ENCODE measurements at places on chromosomes 4 and X.
A peak's percentile ranks its signal among the peaks of the same experiment; 100 is the strongest.

- DNase-seq = no peak
Observed at GRCh38 chr4:172055046-172055445, 241.8 kb downstream of the GALNTL6 start.

- no peak for DNase-seq
Observed at GRCh38 chr4:4254199-4254598, 6.2 kb upstream of the TMEM128 start.

DNA sequence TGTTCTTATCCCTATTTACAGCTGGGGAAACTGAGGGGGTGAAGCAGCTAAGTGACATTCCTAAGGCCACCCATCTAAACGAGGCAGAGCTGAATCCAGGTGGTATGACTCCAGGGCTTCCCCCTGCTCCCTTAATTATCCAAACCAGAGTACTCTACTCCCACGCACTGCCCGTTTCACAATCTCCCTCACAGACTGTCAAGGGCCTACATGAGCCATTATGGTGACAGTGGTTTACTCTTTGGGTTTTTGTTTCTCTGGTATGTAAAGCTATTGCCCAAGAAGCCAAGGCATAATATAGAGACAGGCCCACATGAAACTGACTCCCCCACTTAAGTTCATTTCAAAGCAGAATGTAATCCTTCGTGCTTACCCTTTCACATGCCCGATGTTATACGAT lies 95.1 kb downstream of the NHS start:
- no peak for DNase-seq

GRCh38 chrX:34238896-34239295 lies 106.8 kb upstream of the FAM47A start:
- no peak for DNase-seq

- DNase-seq = no peak
Observed at GRCh38 chrX:54641530-54641929, 111.5 kb downstream of the GNL3L start.

DNA sequence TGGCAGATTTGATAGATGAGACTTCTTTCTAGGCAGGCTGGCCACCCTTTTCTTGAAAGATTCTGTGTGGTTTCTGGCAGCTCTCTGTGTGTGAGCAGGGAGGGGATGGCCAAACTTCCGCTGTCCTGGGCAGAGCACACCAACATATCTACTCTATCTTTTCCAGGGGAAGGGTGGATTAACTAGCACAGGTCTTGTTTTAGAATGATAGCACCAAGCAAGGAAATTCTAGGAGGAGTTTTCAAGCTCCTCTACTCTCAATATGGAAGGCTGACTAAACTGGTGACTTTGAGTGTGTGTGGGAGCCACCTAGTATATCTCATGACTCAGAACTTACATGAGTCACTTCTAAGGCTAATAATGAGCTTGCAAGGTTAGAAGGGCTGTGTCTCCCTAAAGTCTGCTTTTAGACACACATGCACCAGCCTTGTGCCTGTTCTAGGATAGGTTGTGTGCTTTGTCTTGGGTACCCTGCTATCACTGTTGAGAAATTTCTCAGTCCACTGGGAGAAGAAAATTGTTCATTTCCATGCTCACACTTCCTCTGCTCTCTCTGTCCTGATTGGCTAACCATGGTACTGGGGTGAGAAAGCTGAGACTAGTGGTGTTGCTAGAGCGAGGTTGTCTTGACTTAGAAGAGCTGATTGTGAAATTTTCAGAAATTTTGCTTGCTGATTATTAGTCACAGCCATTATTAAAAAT lies 72.9 kb downstream of the YIPF6 start:
- DNase-seq = peak; percentile 17

GRCh38 chr4:26749867-26750266 lies 110.8 kb upstream of the STIM2 start:
- no peak for DNase-seq

- DNase-seq = no peak
Observed at GRCh38 chr4:52049266-52049665, 1.8 kb upstream of the SPATA18 start.

DNA sequence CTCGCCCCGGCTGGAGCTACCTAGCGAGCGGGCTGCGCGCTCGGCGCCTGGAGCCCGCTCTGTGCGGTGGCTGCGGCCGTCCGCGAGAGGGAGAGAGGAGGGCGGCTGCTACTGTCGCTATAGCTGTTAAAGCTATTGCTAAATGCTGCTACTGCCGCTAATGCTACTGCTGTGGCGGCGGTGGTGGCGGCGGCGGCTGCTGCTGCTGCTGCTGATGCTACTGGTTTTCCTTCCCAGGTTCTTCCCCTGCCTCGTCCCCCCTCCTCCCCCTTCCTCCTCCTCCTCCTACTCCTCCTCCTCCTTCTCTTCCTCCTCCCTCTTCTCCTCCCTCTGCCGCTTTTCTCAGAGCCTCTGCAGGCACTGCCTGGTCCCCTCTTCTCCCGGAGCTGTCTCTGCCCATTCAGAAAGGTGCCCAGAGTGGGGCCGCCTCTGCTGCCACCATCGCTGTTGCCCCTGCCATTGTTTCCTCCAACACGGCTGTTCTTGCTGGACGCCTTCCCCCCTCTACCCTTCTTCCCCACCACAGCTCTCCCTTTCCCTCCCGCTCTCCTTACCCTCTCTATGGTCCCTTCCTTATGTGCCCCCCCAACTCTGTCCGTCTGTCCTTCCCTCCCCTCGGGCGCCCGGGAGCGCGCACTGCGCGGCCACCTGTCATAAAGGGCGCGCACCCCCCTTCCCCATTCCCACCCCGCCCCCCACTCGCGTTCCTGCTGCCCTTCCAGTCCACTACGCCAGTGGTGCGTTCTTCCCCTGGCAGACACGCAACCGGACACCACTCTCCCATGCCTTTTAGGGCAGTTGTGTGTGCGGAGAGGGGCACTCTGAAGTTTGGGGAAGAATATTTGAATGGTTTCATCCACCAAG lies at the start of gene NEXMIF:
Gene NEXMIF (minus strand): TSS at position 228 of the 864 bp plus-strand sequence.
- DNase-seq = no peak

DNA sequence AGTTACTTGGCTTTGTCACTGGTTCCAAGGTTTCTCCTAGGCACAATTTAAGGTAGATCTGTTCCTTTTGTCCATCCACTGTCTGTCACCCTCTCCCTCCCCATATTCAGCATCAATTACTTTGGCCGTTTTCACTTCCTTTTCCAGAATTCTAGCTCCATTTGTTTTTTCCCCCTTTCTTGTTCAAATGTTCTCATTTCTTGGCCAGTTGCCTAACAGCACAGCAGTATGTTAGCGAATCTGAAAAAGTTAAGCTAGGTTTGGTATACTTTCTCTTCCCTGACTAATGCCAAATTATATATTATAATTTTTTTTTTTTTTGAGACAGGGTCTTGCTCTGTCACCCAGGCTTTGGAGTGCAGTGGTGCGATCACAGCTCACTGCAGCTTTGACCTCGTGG lies 409.1 kb upstream of the TEX13C start:
- DNase-seq = no peak

GRCh38 chr4:1686440-1687036 lies 2.4 kb upstream of the FAM53A start:
- no peak for DNase-seq

DNA sequence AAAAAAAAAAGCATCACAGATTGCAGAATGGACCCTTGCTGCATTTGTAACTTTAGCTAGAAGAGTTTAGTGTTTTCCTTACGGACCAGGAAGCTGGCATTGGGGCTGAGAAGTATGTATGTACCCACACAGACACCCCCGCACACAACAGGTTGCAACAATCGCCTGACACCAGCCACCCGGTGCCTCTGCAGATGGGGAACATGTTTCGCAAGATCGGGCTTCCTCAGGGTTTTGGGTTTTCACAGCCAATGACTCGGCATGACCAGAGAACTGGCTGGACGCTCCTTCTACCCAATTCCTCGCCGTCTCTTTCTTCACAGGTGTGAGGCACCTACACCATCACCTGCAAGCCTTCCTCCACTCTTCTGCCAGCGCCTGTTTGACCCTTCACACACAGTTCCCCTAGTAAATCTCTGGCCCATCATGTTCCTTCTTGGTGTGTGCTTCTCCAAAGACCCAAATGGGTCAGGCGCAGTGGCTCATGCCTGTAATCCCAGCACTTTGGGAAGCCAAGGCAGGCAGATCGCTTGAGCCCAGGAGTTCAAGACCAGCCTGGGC lies 70.4 kb downstream of the DHRSX start:
- no peak for DNase-seq

DNA sequence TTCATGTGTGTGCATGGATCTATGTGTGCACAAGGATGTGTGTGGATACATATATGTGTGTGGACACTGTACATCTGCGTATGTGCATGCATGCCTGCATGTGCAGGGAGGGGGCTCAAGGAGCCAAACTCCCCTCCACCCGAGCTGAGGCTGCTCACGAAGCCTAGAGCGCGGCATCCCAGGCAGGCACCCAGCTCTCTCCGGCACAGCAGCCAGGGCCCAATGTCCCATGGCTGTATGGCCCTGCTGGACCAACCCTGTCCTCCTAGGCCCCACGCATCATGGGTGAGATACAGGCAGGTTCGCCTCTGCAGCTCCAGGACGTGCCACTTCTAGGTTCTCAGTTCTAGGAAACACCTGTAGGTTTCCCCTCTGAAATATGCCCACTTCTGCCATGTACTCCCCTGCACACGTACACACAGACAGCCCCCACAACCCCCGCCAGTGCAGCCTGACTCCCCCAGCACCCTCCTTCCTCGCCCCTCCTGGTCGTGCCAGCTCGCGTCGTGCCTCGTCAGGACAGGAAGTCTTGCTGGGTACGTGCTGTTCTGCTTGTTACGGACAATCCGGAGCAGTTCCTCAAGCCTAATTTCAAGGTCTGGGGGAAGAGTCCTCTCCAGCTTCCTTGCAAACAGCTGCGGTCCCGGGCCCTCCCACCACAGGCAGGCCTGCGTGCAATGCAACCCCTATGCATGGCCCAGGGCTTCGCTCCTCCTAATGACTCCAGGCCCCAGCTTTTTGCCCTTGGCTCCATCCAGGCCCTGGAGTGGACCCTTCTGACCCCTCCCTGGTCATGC lies 3.2 kb upstream of the ADRA2C start:
- no peak for DNase-seq

- DNase-seq = no peak
Observed at GRCh38 chr4:15753786-15754185, 24.3 kb upstream of the CD38 start.

- DNase-seq = peak; percentile 51
Observed at GRCh38 chrX:105837232-105837631, 14.9 kb downstream of the NRK start.

DNA sequence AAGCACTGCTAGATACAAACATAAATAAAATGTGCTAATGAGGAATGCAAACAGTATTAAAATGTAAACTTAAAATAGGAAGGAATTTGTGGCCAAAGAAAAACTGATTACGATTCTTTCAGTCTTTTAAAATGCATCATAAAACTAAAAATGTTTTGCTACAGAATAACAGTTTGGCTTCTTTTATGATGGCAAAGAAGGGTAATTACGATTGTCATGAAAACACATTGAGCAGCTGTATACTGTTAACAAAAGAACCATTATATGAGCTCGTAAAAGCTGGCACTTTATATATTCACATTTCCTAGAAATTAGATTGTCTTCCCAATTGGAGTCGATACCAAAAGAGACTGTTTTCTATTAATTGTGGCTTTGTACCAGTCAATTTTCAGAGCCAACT lies 290.4 kb downstream of the NR3C2 start:
- no peak for DNase-seq

- DNase-seq = peak; percentile 32
Observed at GRCh38 chr4:43331226-43332051, 438.9 kb downstream of the GRXCR1 start.

DNA sequence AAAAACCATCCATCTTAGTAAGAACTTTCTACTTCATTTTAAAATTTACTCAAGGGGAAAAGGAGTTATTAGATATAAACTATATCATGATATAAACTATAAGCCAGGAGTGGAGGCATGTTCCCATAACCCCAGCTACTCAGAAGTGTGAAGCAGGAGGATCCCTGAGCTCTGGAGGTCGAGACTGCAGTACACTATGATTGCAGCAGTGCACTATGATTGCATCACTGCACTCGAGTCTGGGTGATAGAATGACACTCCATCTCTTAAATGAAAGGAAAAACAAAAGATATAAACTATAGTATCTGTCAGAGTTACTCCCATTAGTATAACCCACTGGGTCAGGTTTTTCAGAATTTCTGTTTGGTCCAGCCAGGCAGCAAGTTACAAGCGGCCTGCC lies 47.6 kb downstream of the RPS3A start:
- no peak for DNase-seq

- DNase-seq = no peak
Observed at GRCh38 chr4:89949782-89950387, 55.2 kb downstream of the MMRN1 start.

GRCh38 chrX:5774446-5774845 lies 454.2 kb downstream of the NLGN4X start:
- no peak for DNase-seq

- no peak for DNase-seq
Observed at GRCh38 chrX:118115953-118116712, 477 bp downstream of the KLHL13 start.

GRCh38 chr4:11505221-11505971 lies 76.7 kb upstream of the HS3ST1 start:
- no peak for DNase-seq

- DNase-seq = no peak
Observed at GRCh38 chr4:142383800-142384470, 462.2 kb downstream of the INPP4B start.

GRCh38 chrX:123267220-123267619 lies 83.1 kb downstream of the GRIA3 start:
- DNase-seq = peak; percentile 23

DNA sequence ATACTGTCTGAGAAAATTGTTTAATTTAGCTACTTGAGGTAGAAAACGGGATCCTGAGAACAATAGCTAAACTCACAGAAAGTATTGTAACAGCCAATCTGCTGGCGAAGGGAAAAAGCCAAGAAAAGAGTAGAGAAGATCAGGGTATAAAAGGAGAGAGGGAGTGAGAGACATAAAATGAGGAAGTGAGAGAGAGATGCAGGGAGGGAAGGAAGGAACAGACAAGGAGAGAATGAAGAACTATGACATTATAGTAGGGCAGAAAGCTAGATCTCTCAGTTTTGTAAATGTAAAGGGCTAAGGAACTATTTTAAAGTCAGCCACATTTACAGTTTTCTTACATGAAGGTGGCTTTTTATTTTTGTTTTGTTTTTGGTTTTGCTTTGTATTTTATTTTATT lies 1.6 kb upstream of the GIMD1 start:
- no peak for DNase-seq

GRCh38 chr4:58658701-58659100 lies 1548.5 kb upstream of the IGFBP7 start:
- no peak for DNase-seq

DNA sequence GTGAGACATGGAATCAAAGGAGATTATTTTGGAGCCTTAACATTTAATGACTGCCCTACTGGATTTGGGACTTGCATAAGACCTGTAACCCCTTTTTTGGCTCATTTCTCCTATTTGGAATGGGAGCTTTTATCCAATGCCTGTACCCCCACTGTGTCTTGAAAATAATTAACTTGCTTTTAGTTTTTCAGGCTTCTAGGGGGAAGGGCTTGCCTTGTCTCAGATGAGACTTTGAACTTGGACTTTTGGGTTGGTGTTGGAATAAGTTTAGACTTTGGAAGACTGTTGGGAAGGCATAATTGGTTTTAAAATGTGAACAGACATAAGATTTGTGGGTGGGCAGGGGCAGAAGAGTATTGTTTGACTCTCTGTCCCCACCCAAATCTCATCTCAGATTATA lies 189.1 kb upstream of the POU3F4 start:
- DNase-seq = no peak

GRCh38 chr4:86536151-86536550 lies 58.0 kb upstream of the PTPN13 start:
- DNase-seq = no peak

GRCh38 chrX:24294619-24295018 lies 19.2 kb downstream of the SUPT20HL2 start:
- no peak for DNase-seq

- no peak for DNase-seq
Observed at GRCh38 chr4:177427192-177427591, 15.0 kb downstream of the AGA start.
